ENCODE measurements at places on chromosomes 4 and X.

- DNase-seq, result no peak
Observed at GRCh38 chr4:17058536-17058915, 160.1 kb upstream of the LDB2 start.

DNA sequence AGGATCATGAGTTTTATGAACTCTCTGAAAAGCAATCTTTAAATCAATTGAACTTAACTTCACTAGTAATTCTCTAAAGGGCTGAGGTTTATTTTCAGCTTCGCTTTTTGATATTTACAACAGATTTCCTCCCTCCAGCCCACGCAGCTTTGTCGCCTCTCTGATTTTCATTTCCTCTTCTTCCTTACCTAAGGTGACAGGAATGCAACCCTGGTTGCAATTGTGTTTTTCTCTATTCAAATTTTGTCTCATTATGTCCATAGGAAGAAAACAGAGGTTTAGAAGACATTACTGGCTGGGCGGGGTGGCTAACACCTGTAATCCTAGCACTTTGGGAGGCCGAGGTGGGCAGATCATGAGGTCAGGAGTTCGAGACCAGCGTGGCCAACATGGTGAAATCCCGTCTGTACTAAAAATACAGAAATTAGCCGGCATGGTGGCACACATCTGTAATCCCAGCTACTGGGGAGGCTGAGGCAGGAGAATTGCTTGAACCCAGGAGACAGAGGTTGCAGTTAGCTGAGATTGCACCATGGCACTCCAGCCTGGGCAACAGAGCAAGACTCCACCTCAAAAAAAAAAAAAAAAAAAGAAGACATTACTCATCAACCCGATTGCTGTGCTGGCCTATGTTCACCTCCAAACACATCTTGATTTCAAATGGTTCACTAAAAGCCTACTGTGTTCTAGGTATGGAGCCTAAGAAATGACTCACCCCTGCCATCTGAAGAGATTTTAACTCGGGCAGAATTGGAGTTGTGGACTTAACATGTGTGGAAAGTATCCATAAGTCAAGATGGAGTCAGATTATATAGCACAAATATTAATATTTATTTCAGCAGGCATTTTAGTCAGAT is 36.8 kb downstream of the VSIG4 start:
- DNase-seq, result no peak

- DNase-seq, result peak; percentile 10
Observed at GRCh38 chrX:118459494-118459893, 36.1 kb upstream of the DOCK11 start.

GRCh38 chr4:144564358-144564757 is 81.6 kb upstream of the HHIP start:
- no peak for DNase-seq

- DNase-seq, result no peak
Observed at GRCh38 chr4:139889264-139889663, 223.6 kb downstream of the MGST2 start.

DNA sequence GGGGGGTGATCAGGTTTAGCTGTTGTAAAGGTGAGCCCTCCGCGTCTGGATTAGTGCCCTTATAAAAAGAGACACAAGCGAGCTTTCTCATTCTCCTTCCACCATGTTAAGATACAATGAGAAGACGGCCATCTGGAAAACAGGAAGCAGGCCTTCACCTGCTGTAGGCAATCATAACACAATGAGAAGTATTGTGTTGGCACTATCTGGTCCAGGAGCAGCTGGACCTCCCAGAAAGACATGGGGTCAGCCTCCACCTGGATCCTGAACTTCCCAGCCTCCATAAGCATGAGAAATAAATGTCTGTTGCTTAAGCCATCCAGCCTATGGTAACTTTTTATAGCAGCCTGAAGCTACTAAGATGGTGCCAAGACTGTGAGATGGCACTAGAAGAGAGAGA is 8.6 kb upstream of the SMIM20 start:
- DNase-seq, result no peak

DNA sequence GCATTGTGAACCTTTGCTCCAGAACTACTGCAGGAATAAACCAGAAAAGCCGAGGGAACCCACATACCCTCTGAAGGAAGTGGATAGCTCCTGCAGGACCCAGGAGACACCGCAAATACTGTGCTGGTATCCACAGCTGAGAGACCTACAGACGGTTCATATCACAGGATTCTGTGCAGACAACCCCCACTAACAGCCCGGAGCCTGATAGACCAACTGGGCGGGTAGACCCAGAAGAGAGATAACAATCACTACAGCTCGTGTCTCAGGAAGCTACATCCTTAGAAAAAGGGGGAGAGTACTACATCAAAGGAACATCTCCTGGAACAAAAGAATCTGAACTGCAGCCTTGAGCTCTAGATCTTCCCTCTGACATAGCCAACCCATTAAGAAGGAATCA is 150.8 kb downstream of the FRAS1 start:
- no peak for DNase-seq

GRCh38 chrX:39736216-39737211 is 361.2 kb downstream of the BCOR start:
- DNase-seq, result no peak

GRCh38 chr4:62328526-62328925 is 1128.4 kb downstream of the ADGRL3 start:
- peak; percentile 0 for DNase-seq

DNA sequence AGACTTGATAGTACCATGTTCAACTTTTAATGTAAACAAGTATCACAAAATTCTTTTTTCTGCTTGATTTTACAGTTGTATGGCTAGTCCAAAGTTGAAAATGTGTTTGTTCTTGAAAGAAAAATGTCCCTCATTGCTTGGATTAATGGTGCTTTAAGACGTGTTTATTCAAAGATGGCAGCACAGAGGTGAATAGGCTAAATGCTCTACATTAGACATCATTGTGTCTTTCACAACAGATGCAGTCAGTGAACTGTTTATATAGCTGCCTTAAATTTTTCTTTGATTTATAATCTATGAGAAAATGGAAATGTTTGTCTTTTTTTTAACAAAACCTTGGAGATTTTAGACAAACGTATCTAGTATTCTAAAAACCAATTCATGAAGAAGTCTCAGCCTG is 137.3 kb downstream of the BMPR1B start:
- no peak for DNase-seq

DNA sequence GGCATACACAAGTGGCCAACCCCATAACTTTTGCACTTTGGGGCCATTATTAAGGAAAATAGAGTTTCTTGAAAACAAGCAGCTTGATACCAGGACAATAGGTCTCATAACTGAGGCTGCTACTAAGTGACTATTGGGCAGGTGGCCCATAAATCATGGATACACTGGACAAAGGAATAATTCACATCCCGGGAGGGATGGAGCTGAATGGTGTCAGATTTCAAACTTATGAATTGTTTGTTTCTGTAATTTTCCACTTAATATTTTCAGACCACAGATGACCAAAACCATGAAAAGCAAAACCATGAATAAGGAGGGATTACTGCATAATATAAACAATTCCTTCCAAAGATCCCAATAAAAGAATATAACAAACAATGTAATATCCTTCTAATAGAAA is 114.4 kb downstream of the WDFY3 start:
- no peak for DNase-seq

- no peak for DNase-seq
Observed at GRCh38 chr4:27020203-27020602, 159.6 kb downstream of the STIM2 start.
